ENCODE measurements at places on chromosomes 2 and 18.

DNA sequence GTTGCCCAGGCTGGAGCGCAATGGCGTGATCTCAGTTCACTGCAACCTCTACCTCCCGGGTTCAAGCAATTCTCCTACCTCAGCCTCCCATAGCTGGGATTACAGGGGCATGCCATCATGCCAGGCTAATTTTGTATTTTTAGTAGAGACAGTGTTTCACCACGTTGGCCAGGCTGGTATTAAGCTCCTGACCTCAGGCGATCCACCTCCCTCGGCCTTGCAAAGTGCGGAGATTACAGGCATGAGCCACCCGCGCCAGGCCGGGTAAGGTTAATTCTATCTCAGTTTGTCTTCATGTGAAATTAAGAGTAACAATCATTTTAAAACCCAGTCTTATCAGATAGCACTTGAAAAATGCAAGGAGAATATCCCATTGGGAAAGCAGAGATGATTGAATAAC, 1681.7 kb upstream of the DDX18 start:
- no peak for DNase-seq

DNA sequence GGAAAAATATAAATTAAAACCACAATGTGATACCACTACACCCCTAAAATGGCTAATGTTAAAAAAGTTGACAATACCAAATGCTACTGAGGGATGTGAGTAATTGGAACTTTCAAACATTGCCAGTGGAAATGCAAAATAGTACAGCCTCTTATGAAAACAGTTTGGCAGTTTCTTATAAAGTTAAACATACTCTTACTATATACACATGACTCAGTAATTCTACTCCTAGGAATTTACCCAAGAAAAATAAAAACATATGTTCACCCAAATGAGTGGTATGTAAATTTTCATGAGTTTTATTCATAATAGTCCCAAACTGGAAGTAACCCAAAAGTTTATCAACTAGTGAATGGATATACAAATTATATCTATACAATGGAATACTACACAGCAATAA, 228.0 kb downstream of the CYP26B1 start:
- DNase-seq, result no peak

GRCh38 chr18:57921708-57922107, 118.6 kb upstream of the ATP8B1 start:
- no peak for DNase-seq

- no peak for DNase-seq
These were observed 58.9 kb downstream of the ANKMY1 start for GRCh38 chr2:240498958-240499260.

GRCh38 chr2:604854-605524, 72.2 kb downstream of the TMEM18 start:
- DNase-seq, result no peak

- no peak for DNase-seq
These were observed 150.0 kb downstream of the SLC4A3 start for GRCh38 chr2:219777388-219777787.

DNA sequence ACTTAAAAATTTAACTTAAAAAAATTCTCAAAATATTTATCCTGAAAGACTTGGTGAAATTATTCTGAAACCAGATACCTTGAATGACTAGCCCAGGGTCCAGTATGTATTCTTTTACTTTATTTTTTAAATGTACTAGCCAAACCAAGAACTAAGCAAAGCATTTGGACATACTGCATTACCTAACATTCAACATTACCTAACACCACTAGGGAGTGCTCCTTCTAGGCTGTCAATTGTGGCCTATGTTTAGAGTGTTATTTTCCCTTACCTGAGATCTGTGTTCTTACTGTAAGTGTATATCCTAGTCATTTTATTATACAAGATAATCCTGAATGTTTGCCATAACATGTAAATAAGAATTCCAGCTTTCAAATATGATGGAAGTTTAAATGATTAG, 496.6 kb downstream of the PTPRM start:
- DNase-seq, result no peak

GRCh38 chr2:70691497-70692140, 76.4 kb downstream of the ADD2 start:
- no peak for DNase-seq

DNA sequence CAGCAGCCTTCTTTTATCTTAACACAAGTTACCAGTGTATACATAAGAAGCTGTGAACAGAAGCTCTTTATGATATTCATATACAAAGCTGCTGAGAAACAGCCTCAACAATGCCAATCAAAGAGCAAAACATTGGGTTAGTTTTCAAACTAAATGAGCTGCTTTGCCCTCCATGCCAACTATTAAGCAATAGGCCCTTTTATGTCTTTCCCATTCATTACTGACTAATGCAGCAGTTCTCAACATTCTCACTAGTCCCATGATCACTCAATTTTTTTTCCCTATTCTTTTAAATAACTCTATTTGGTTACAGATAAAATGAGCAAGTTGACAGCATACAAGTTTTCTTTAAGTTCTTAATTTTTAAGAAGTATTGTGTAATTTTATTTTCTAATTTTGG, 57.9 kb upstream of the FRZB start:
- no peak for DNase-seq

GRCh38 chr2:152056418-152056817, 42.4 kb downstream of the CACNB4 start:
- DNase-seq, result no peak

GRCh38 chr18:25420077-25420825, 68.3 kb upstream of the ZNF521 start:
- DNase-seq, result no peak

- no peak for DNase-seq
These were observed 9.4 kb upstream of the IL1RL1 start for GRCh38 chr2:102301867-102302362.

- no peak for DNase-seq
These were observed 25.2 kb downstream of the AGFG1 start for GRCh38 chr2:227497158-227497557.

DNA sequence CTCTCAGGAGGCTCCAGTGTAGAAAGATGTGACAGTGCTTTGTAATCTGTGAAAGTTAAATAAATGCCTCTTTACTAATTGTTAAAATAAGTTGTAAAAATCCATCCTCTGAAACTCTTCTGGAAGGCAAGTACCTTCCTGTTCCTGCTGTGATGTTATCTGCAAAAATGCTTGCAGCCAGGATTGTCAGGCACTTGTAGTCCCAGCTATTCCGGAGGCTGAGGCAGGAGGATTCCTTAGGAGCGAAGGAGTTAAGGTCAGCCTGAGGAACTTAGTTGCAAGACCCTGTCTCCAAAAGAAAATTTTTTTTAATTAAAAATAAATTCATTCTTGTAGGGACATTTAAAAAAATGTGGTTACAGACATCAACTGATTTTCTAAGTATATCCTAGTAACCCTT, 22.7 kb upstream of the BMPR2 start:
- no peak for DNase-seq

- DNase-seq, result peak; percentile 29
These were observed 135.1 kb downstream of the CELF4 start for GRCh38 chr18:37430357-37431076.

- no peak for DNase-seq
These were observed 64.5 kb downstream of the PIGN start for GRCh38 chr18:62122330-62122729.

GRCh38 chr2:172726172-172726735, 9.4 kb upstream of the RAPGEF4 start:
- DNase-seq, result no peak

GRCh38 chr2:239583879-239584859, 183.3 kb upstream of the HDAC4 start:
- no peak for DNase-seq

DNA sequence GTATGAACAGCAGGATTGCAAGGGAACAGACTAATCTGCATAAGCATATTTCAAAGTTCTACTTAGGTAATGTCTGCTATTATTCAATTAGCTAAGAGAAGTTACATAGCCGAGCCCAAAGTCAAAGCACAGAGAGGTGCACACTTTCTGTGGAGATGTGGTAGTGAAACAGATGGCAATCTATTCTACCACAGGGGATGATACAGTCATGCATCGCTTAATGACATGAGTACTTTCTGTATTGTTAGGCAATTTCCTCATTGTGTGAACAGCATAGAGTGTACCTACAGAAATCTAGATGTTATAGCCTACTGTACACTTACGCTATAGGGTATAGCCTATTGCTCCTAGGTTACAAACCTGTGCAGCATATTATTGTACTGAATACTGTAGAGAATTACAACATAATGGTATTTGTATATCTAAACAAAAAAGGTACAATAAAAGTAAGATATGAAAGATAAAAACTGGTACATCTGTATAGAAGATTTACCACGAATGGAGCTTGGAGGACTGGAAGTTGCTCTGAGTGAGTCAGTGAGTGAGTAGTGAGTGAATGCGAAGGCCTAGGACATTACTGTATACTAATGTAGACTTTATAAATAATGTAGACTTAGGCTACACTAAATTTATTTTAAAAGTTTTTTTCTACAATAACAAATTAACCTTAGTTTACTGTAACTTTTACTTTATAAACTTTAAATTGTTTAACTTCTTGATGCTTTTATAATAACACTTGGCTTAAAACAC, 197.6 kb downstream of the MBD5 start:
- DNase-seq, result no peak

DNA sequence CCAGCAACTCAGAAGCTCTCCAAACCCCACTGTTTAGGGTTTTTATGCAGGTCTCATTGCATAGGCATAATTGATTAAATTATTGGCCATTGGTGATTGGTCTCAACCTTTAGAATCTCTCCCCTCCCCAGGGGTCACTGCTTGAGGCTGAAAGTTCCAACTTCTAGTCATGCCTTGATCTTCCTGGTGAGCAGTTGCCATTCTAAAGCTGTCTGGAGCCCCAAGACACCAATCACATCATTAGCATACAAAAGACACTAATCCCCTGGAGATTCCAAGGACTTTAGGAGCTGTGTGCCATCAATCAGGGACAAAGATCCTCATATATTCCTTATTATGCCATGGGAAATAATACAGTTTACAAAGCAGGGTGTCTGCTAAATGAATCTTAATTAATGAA, 863.4 kb upstream of the KLHL29 start:
- DNase-seq, result no peak

DNA sequence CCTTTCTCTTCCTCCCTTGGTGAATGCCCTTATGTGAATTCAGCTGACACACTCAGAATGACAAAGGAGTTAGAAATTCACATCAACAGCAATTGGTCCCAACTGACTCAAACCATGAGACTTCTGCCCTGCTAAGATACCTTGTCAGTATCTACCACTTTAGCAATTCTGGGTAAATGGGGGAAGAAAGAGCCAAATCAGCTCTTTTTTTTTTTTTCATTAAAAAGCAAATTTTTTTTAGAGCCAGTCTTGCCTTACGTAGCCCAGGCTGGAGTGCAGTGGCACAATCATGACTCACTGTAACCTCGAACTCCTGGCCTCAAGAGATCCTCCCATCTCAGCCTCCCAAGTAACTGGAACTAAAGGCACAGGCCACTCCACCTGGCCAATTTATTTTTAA, 1.7 kb upstream of the PPP4R1 start:
- DNase-seq, result no peak

DNA sequence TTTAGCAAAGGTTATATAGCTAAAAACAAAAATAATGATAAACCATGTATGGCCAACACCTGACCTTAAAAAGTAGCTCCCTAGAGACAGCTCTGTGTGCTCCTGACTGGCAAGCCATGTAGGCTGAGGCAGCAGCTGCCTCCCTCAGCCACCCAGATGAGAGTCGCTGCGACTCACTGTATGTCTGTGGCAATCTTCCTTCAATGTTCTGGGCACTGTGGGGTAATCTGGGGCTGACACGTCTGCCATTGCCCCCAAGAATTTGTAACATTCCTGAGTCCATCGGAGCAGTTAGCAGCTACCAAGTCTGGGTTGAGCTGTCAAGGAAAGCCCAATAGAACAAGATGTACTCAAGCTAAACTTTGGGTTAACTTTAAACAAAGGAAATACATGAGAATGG, 106.4 kb upstream of the DAPL1 start:
- DNase-seq, result no peak

DNA sequence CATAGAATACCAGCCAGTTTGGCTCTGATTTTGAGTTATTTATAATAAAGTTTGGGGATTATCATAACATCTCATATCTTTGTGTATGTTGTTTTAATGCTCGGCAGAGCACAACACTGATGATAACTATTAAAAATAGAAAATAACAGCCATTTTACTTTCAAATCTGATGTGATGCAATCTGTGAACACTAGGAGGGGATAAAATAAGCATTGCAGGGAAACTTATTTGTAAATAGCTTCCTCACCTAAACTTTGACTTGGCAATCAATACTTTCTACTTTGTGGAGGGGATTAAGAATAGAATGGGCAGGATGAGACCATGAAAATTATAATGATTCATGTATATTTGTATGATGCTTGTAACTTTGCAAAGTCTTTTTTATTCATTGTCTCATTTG, 54.4 kb downstream of the USP14 start:
- no peak for DNase-seq

- DNase-seq, result no peak
These were observed 76.4 kb downstream of the LTBP1 start for GRCh38 chr2:33022989-33023727.
